Renal pelvis (tissue), 12 donors: ENCODE measurements at places on chromosomes 7 and 10. TPM values are rescaled to one million over a fixed set of nuclear protein-coding genes. Genes with fewer than 3 reads are reported as not detected.
A peak's percentile ranks its signal among the peaks of the same experiment; 100 is the strongest.

GRCh38 chr7:123594813-123595241, 6.8 kb upstream of the ASB15 start:
- no peak for DNase-seq

GRCh38 chr7:94888551-94888950, 18.8 kb upstream of the PPP1R9A start:
- DNase-seq: peak; percentile 56

DNA sequence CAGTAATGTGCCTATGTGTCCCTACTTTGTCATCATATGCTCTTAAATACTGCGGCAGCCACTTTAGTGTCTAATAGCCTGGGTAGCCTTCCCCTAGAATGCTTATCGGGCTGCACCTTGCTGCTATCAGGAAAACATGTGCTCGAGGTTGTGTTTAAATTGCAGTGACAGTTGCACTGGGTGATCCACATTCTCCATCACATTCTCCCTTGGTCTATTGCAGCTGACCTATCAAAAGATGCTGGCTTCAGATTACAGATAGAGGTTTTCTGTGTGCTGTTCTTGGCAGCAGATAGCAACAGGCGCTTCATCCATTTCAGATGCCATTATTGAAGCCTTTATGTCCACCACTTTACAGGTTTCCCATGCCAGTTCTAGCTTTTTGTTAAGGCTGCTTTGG, 130.1 kb upstream of the MDFIC start:
- no peak for DNase-seq

DNA sequence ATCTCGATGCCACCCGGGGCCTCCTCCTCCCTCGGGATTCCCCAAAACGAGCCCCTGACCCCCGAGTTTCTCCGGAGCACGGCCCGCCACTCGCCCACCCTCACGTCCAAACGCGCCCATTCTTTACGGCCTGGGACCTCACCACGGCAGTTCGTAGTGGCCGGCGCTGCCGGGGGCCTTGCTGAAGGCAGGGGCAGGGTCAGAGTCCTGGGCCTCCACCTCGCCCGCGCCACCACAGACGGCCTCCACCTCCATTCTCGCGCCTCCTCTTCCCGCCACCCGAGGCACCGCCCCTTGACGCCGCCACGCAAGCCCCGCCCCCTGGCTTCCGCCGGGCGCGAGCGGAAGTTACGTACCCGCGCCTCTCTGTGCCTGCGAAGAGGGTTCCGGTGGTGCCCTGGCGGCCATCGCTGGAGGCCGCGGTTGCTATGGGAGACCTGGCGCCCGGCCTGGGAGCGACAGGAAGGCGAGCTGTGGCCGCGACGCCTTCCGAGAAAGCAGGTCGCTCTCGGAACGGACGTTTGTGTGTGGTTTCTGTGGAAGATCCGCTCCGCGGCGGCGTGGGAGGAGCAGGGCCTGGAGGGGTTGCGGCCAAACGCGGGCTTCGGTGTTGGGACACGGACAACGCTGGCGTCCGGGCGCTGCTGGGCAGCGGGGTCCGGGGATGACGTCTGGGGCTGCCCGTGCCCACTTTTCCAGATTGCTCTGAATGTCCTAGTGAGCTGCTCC, at the start of gene RFC2:
RFC2 (minus strand) TSS at position 271 of the 729 bp plus-strand sequence; CDS start at position 255, 16 bp downstream.
- peak; percentile 96 for DNase-seq

GRCh38 chr10:128642023-128642422, 515.8 kb upstream of the MKI67 start:
- no peak for DNase-seq

DNA sequence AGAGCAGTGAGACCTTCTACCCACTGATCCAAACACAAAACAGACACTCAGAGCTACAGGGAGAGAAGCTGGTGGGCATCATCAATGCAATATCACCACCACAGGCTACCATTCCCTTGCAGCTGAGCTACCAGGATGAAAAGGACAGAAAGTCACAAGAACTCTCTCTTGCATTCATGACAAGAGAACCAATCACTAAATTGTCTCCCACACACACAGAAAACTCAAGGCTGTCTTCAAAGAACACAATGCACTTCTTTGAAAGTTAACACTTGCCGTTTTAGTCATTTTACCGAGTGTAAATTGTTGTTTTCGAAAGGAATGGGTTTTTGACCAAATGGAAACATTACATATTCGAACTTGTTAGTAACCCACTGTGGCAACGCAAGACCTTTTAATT, 626.6 kb downstream of the SORCS1 start:
- DNase-seq: no peak

DNA sequence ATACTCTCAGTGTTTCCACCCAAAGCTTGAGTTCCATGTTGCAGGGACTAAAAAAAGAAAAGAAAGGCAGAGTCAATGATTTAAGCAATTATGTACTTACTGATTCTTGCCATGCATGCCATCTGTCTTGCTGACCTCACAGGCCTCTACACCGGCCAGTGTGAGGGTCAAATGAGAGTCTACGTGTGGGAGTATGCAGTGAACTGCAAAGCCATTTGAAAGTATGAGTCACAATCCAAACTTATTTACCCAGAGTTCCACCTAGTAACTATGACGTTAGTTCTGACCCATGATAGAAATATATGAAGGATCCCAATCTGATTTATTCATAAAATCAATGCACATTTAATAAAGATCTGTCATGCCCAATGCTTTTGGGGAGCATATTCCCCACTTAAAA, 26.5 kb downstream of the PDE1C start:
- DNase-seq: no peak

DNA sequence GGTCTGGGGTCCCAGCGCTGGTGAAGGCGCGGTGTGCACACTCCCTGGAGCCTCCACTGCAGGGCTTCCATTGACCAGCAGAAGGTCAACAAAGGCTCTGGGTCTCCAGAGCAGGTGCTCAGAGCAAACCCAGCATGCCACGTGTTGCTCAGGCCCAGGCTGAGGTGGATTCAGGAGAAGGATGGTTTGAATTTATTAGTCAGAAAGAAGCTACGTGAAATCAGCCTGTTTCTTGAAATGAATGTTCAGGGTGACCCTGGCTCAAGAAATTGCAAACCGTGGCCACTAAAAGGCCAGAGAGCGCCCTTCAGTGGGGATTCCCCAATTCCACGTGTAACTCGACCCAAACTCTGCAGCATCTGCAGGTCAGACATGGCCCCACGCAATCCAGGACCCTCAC, 82.7 kb upstream of the PFKP start:
- DNase-seq: no peak

DNA sequence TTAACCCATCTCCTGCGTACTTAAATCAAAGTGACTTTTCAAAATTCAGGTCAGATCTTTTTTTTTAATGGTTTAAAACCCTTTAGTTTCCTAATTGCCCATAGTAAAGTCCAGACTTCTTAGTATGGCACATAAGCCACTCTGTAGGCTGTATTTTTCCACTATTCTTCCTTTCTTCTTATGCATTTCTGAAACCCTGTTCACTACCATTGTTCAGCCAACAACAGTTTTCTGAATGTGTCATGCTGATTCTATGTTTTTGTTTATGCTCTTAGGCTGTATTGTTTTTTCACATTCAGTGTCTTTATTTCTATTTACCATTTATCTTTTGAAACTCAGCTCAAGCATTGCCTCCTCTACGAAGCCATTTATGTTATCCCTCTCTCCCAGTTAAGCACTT, 26.7 kb downstream of the CCSER2 start:
- no peak for DNase-seq

DNA sequence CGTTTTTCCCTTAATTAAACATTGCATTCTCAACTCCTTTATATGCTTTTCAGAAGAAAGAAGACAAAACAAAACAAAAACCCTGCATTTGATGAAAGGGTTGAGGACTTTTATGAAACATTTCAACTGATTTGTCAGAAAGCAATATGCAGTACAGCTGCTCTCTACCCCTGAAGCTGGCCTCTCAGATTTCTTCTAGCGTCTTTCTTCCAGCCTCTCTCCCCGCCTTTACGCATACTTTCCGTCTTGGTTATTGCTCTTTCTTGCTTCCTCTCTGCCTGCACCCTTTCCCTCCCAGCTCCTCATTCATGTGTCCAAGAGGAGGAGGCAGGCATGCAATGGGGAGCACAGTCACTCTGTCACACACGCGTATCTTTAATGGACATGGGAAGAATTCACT, 91.0 kb upstream of the COL1A2 start:
- DNase-seq: peak; percentile 77

- DNase-seq: no peak
These were observed at the start of gene ACTL6B for GRCh38 chr7:100655908-100656674. Gene ACTL6B, minus strand, starts transcription at chr7:100656448. Its CDS starts 94 bp downstream, at chr7:100656354.

DNA sequence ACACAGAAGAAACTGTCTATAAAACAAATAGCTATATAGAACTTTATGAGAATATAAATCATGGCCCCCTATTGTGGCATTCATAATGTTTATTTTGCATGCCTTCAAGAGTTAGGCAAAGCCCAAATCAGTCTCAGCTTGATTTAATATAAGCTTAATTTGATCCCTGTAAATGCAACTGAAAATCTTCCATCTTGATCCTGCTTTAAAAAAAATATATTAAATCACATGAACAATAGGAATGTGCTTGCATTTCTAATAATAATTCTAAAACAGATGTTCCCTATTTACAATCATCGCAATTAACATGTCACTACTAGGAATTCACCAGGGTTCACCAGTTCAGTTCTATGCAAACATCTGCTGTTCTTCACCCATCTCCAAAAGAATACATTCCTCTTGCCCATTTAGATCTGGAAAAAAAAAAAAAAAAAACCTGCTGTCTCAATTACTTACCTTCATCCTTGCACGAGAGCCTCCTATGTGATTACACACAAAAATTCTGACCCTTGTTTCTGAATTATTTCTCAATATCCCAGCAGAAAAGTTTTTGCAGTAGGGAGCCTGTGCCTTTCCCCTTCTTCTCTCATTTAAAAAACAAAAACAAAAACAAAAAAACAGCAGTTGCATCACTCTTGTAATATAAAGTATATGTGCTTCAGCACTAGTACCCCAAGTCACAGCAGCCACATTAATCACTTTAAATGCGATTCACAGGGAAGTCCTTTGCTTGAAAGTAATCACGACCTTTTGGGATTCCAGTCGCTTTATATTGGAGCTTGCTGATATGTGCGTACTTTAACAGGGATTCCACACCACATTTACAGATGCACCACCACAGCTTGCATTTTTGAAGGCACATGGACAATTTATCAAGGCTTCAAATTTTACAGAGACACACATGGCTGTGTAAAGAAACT, 194.8 kb upstream of the KMT2E start:
- peak; percentile 48 for DNase-seq

Gene CLCN1
- 0.16 TPM for polyA plus RNA-seq

Gene AASS
- 38.0 TPM for polyA plus RNA-seq

Gene ANKRD30A
- polyA plus RNA-seq: not detected

Gene FBH1
- 79.3 TPM for polyA plus RNA-seq
